A673 (cell line): ENCODE measurements at places on chromosomes 11 and 22. TPM values are rescaled to one million over a fixed set of nuclear protein-coding genes. Genes with fewer than 3 reads are reported as not detected.

Gene SLCO2B1
- 1.0 and 1.1 TPM in 2 replicates for total RNA-seq

Gene BTBD10
- total RNA-seq, result 18.0 and 18.4 TPM in 2 replicates

Gene NNMT
- 0.64 TPM in 1 of 2 replicates, not detected in the other for total RNA-seq

Gene TPBGL
- 0.24 and 0.41 TPM in 2 replicates for total RNA-seq

Gene GLB1L3
- 0.09 and 0.17 TPM in 2 replicates for total RNA-seq

Gene PCSK7
- total RNA-seq, result 49.0 and 53.2 TPM in 2 replicates

Gene OR4D5
- not detected in 2 replicates for total RNA-seq

Gene PAK1
- total RNA-seq, result 44.2 and 50.8 TPM in 2 replicates

Gene EMID1
- total RNA-seq, result 0.15 TPM in 1 of 2 replicates, not detected in the other

Gene YPEL4
- 0.20 TPM in 1 of 2 replicates, not detected in the other for total RNA-seq

Gene CEND1
- 0.24 and 0.52 TPM in 2 replicates for total RNA-seq

Gene RAB36
- total RNA-seq, result 4.1 and 4.9 TPM in 2 replicates
